Keratinocyte (primary cell): ENCODE measurements at places on chromosomes 16 and 17.

DNA sequence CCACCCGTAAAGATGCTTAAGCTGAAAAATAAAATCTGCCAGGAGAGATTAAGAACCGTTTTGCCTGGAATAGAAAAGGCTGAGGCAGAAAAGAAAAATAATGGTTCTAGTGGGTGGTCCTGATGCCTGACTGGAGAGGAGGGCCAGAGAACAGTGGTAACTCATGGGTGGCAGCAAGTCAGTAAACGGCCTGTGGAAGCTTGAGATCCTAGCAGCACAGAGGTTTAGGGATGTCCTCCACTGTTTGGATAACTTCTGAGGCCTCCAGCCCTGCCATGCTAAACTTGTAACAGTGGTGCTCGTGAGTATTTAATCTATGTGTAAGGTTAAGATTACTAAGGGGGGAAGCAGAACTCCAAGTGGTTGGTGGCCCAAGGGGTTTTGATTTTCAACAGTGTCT, 21.2 kb upstream of the PHAF1 start:
- DNase-seq = no peak

DNA sequence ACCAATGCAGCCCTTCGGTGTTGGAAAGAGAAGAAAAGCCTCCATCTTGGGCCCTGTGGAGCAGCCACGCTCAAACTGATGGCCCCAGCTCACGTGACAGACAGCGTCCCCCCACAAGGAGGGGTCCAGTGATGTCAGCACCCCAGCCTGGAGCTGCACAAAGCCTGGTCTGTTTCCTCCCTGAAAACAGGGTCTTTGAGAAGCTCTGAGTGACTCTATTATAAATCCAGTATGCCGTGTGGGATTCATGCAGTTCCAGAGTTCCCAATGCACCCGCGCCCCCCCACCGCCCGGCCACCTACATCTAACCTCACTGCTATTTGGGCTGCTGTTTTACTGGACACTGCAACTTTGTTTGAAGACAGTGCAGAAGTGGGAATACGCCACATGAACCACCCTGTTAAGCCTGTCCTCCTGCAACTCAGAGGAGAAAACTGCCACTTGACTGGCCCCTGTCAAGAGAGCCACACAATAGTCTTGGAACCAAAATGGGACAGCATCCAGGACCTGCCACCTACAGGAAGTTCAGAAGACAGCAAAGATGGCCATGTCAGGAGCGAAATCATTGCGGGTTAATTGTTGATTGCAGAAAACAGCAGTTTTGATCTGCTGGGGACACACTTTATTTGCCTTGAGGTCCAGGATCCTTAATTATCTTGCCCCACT, 33.1 kb downstream of the PMP22 start:
- DNase-seq = no peak

DNA sequence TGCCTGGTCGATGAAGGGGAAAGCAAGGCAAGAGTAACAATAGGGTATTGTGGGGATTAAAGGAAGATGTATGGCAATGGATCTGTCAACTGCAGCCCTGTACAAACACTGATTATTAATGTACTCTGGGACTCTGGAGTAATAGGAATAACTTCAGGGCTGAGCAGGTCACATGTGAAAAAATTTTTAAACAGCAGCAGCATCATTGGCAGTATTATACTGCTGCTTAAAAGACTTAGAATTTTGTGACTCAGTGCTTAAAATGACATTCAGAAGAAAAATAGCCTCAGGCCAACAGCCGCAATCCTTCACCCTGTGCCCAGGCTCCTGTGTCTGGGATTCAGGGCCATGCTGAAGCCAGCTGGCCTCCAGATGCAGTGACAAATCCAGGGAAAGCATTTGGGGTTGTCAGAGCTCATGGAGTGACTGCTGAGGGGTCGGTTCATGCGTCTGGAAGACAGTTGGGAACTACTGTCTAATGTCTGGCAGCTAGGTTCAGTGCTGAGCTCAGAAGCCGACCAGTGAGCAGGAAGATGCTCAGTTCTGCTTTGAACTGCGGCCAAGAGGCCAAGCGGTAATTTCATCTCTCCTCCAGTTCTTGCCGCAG, 22.2 kb downstream of the TEX2 start:
- DNase-seq = no peak

GRCh38 chr16:11752856-11753255, 10.2 kb upstream of the TXNDC11 start:
- no peak for DNase-seq

DNA sequence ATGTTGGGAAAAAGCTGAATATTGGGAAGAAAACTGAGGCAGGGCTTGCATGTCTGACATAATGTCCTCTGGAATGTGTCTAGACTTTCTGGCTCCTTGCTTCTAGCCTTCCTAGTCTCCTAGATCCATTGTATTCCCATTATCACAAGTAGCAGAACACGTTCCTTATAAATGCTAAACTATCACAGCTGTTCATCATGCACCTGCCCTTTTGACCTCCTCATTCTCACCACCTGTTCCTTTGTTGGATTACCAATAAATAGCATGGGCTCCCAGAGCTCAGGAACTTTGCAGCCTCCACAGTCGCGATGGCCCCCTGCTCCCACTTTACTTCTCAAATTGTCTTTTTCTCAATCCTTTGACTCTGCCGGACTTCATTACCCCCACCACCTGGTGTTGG, 49.7 kb downstream of the ACSM1 start:
- no peak for DNase-seq

GRCh38 chr16:71622088-71622487, 3.9 kb upstream of the MARVELD3 start:
- no peak for DNase-seq

DNA sequence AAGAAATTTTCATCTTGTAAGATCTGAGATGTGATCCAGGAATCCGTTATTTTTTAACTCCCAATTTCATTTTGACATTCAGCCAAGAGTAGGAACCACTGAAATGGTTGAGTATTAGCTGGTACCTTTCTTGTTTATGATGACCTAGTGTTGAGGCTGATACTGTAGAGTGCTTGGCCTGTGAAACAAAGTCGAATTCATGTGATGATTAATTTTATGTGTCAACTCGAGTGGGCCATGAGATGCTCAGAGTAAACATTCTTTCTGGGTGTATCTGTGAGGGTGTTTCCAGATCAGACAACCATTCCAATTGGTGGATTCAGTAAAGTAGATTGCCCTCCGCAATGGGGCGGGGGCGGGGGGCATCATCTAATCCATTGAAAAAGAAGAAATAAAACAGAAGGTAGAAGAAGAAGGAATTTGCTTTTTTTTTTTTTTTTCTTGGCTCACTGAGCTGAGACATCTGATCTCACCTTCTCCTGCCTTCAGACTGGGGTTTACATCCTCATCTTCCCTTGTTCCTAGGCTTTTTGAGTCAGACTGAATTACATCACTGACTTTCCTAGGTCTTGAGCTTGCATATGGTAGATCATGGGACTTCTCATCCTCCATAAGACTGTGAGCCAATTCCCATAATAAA, 264.6 kb upstream of the KCNJ16 start:
- no peak for DNase-seq

GRCh38 chr17:37527249-37527851, 37.7 kb downstream of the DUSP14 start:
- DNase-seq = no peak

- no peak for DNase-seq
Observed at GRCh38 chr16:23148513-23149266, 562 bp downstream of the USP31 start.

- no peak for DNase-seq
Observed at GRCh38 chr17:29591737-29592608, 959 bp upstream of the ANKRD13B start.

GRCh38 chr16:49754495-49755312, 101.2 kb downstream of the ZNF423 start:
- DNase-seq = no peak

GRCh38 chr16:69219279-69219678, 32.3 kb downstream of the SNTB2 start:
- DNase-seq = no peak

- DNase-seq = no peak
Observed at GRCh38 chr16:28112908-28113307, 49.4 kb upstream of the GSG1L start.

- DNase-seq = peak; percentile 19
Observed at GRCh38 chr17:29007860-29008455, 2.1 kb upstream of the SEZ6 start.

- DNase-seq = no peak
Observed at GRCh38 chr17:12927541-12928425, 90.0 kb downstream of the ELAC2 start.

DNA sequence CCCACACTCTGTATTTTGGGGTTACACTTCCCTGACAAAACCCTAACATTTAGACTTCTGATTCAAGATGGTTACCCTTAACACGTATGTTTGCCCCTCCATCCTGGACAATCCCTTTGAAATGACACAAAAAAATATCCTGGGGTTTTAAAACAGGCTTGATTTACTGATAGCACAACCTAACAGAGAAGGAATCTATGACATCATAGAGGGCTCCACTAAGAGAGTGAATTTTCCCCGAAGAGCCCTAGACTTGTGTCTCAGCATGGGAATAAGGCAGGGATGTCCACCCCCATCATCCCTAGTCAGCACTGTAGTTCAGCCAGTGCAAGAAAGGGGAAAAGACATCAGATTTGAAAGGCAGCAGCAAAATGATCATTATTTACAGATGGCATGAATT, 15.8 kb upstream of the SRCIN1 start:
- DNase-seq = no peak
